ENCODE measurements at places on chromosomes 7 and 10. TPM values are rescaled to one million over a fixed set of nuclear protein-coding genes. Genes with fewer than 3 reads are reported as not detected.

Gene MOGAT3
- not detected for total RNA-seq

Gene DDC
- total RNA-seq = not detected

Gene BUD23
- 74.8 TPM for total RNA-seq

Gene LIPK
- total RNA-seq = not detected

Gene KRIT1
- 26.4 TPM for total RNA-seq

Gene CNPY4
- total RNA-seq = 9.5 TPM

Gene MET
- 14.3 TPM for total RNA-seq

Gene LIPN
- total RNA-seq = not detected

Gene CFAP58
- 2.2 TPM for total RNA-seq

Gene C7orf57
- not detected for total RNA-seq

DNA sequence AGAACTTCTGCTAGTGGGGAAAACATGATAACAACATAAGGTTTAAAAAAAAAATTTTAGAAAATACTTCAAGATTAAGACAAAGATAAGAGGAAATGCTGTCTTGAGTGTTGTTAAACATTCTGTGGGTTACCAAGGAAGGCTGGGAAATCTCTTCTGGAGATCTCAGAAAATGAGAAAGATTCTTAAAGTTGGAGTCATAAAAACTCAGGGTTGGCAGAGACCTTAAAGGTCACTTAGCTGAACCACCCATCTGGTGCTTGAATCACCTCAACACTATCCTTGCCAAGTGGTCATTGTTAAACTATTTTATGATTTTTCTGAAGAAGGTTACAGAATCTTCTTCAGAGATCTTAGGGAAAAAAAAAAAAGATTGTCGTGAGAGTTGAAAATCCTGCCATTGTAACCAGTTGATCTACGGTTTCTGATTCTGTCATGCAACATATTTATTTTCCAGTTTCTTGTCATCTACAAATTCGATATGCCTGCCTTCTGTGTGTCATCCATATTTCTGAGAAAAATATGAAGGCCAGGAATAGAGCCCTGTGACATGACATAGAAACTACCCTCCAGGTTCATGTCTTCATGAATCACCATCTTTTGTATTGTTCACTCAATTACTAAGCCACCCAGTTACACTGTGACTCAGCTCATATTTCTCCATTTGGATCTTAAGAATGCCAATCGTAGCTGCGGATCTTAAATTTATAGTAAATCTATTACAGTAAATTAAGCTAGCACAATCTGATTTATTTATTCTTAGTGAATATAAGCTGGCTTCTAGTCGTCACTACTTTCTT lies 179.2 kb downstream of the ST7 start:
- DNase-seq = no peak

- no peak for DNase-seq
Measured at GRCh38 chr7:27243340-27244163, 950 bp downstream of the EVX1 start.

DNA sequence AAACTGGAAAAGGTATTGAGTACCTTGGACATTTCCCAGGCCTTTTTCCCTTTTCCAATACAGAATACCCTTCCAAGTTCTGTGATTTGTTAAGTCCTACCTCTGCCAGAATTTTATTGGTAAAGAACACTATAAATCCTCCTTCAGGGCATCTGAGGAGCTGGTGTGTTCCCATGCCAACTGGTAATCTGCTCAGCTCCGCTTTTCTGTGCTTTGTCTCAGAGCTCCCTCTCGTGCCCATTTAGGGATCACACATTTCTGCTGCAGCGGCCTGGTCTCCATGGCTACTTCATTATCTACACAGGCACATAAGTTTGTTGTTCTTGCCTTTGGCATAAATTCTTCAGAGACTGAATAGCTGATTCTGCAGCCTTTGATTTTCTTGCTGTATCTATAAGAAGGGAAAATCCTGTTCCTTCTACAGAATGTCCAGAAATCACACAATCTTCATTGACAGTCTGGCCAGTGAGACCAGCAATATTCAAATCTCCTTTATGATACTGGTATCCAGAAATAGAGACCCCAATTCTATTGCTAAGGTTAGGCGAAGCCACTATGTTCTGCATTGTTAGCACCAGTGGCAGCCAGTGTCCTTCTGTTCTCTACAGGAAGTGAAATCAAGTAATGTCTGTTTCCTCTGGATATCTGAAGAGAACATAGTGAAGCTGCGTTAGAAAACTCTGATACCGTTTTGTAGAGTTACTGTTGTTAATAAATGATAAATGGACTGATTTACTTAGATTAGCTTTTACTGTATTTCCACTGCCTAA lies 51.9 kb downstream of the DENND11 start:
- DNase-seq = no peak

GRCh38 chr10:53597835-53598251 lies 825.3 kb upstream of the MBL2 start:
- no peak for DNase-seq

- DNase-seq = no peak
Measured at GRCh38 chr7:106358103-106358663, 73.4 kb upstream of the NAMPT start.

GRCh38 chr7:116034411-116034810 lies 3.8 kb upstream of the TFEC start:
- no peak for DNase-seq

- peak; percentile 94 for DNase-seq
Measured at GRCh38 chr10:44801383-44802327, 109.5 kb upstream of the TMEM72 start.

DNA sequence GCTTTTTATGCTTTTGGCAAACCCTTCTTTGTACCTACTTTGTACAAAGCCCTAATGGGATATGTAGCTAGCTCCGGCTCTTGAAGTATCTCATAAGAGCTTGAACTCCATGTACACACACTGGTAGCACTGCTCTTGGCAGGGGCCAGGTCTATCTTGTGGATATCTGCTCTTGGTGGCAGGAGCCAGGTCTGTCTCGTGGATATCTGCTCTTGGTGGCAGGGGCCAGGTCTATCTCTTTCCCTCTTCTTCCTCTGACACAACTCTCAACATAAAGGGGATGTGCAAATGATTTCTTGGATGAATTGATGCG lies 91.9 kb downstream of the WNT2 start:
- DNase-seq = no peak

DNA sequence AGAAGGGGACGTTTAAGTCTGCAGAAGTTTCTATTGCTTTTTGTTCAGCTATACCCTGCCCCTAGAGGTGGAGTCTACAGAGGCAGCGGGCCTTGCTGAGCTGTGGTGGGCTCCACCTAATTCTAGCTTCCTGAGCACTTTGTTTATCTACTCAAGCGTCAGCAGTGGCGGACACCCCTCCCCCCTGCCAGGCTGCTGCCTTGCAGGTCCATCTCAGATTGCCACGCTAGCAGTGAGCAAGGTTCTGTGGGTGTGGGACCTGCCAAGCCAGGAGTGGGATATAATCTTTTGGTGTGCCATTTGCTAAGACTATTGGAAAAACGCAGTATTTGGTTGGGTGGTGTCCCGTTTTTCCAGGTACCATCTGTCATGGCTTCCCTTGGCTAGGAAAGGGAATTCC lies 147.3 kb upstream of the PRPS1L1 start:
- DNase-seq = peak; percentile 26

- DNase-seq = no peak
Measured at GRCh38 chr10:103086261-103086660, 106.8 kb downstream of the NT5C2 start.

DNA sequence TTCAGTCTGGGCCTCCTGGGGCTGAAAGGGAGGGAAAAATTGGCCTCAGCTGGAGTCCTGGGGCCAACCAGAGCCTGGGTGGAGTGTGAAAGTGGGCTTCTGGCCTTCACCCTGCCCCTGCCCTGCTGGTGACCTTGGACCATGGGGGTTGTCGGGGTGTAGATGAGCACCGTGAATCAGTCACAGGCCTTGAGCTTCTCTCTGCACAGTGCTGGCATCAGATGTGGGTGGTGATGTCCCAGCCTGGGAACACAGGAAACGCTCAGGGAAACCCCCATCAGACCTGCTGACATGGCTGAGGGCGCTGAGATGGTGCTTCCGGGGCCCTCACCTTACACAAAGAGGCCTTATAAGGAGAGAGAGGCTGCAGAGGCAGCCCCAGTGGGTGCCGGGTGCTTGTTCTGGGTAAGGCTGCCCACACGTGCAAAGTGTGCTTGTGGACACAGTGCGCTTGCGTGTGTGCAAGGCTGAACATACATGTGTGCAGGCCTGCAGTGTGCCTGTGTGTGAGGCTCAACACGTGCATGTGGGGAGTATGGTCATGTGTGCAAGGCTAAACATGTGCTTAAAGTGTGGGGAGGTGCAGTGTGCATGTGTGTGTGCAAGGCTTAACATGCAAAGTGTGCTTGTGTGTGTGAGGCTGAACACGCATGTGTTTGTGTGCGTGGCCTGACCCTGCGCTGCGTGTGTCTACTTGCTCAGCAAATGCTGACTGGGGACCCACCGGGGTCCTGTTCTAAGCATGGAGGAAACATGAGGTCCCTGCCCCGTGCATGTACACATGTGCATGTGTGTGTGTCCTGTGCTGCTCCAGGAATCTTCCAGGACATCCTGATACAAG lies 6.5 kb downstream of the ARPC1B start:
- peak; percentile 57 for DNase-seq

DNA sequence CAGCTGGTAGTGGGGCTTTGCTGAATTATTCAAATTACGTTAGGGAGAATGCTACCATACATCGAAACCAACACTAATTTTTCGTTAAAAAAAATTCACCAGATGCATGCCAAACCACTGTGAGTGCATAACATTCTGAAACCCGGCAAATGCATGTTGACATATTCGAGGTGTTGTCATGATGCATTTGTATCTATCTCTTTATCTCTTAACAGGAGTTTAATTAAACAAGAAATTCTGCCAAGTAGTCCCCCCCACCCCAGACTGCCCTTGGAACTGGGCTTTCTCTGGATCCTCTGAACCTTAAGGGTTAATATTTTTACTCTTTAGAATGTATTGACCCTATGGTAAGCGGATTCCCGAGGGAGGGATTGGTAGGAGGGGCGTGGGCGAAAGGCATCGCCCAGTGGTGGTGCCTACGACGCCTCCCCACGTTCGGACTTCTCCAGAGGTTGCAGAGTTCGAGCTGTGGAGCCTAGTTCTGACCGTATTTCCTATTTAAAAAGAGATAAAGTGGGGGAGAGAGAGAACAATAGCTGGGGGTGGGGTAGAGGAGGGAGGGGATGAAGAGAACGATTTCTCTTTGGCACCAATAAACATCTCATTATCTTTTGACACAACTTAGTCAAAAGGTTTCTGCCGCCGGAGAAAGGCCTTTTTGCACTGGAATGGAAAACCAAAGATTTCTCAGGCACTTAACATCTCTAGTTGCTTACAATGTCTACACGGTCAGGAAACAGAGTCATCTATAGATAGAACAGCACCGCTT lies 7.2 kb downstream of the DLX6 start:
- no peak for DNase-seq

DNA sequence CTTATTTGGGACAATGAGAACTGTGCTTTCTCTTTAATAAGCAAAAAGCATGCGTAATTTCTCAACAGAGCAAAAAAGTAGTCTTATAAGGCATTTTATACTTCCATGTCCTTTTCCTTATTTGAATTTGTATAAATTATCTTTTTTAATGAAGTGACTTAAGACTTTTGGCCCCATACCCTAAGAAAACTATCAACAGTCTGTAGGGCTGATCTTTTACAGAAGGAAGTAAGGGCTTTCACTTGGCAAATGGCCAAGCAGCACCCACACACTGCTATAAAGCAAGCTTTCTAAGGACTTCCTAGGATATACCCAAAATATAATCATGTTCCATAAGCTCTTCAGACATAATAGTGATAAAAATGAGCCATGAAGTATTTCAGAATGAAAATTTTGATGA lies 3.4 kb downstream of the CRPPA start:
- no peak for DNase-seq

DNA sequence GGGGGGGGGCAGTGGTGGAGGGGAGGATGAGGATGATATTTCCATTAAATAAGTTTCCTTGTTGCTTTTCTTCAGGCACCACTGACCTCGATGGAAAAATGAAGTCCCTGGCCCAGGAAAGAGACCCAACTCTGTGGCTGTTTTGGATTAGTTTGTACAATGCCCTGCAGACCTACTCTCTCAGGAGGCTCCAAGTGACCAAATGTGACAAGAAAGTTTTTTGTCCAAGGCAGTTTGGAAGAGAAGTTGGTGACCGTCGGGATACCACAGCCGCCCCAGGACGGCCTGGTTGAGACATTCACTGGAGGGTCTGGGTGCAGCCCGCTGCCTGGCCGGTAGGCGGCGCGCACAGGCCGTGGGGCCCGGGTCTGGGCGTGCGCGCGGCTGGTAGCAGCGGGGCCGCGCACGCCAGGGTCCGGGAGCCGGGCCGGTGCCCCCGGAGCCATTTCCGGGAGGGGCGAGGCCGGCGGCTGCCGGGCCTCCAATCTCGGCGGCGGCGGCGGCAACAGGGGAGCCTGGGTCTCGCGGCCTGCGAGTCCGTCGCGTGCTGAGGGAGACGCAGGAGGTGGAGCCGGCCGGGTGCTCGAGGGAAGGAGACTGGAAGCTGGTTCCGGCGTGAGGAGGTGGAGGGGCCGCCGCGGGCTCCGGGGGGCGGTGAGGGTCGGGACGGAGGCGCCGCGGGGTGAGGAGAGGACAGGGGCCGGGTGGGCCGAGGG lies at the start of gene SGPL1:
Gene SGPL1, plus strand, starts transcription at position 445 of the 716 bp plus-strand sequence. CDS start 906 bp downstream, outside the sequence.
- peak; percentile 93 for DNase-seq

DNA sequence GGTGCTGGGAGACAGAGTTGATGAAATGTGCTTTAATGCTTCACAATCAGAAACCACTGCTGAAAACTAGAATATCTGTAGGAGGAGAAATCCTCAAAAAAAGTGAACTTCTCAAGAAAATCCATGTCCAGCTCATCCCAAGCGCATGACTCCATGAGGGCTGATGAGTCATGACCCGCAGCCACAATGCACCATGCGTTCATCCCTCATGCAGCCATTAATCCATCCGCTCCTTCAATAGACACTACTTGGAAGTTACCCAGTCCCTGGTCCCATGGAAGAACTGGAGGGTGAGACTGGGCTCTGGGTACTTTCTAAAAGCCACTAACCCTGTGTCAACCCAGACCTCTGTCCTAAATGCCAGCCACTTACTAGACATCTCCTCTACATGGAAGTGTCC lies 24.4 kb downstream of the TMEM273 start:
- DNase-seq = no peak

GRCh38 chr7:37728747-37729146 lies 45.2 kb downstream of the GPR141 start:
- DNase-seq = no peak

DNA sequence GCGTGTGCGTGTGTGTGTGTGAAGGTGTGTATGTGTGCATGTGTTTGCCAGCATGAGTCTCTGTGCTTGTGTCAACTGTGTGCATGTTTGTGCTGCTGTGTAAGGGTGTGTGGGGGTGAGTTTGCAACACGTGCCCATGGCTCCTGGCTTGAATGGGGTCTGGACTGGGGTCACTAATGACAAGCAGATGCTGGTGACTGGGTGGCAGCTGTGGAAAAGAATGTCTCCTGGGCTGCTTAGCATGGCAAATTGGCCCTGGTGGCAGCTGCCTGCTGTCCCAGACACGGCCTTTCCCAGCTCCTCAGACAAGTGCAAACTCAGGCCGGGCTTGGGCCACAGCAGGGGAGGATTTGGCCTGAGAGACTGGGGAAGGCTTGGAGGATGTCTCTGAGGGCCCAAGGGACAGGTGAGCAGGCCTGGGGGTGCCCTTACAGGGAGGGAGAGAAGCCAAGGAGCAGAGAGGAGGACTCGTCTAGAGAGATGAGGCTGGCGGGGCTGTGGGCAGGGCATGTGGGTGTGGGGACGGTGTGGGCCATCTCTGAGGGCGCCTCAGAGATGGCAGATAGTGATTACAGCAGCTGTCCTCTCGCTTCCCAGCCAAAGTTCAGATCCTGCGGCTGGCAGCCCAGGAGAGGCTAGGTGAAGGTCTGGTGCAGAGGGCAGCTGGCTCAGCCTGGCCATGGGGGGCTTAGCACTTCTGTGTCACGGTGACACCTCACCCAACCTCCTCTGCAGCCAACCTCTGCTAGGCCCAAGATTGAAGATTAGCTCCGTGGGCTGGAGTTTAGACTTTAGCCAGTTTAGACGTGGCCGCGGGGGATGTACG lies 1.5 kb downstream of the AQP1 start:
- no peak for DNase-seq

Data from Right ventricle myocardium superior (tissue), 1 donor.